ENCODE measurements at places on chromosomes 7 and 10.

DNA sequence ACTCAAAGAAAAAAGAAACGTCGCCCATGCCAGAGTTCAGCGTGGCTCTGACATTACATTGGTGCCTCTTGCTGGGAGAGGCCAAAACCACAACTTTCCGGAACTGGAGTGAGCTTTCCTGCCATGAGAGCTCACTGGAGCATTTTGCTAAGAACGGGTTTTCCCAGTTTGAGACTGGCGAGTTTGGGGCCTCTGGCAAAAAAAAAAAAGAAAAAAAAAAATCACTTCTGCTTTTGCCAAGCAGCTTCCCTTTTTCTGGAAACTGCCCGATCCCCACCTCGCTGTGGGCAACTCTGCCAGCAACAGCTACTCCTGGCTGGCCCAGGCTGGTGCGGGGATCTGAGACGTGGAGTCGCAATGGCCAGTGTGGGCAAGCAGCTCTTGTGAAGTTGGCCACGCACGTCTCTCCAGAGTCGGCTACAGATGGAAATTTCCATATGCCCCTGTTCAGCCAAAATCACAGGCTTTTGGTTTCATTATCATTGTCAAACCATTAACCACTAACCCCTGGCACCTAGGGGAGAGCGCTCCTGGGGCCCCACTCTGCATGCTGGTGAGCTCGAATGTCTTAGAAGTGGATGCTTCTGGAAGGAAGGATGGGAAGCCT, 25.7 kb downstream of the PRKAG2 start:
- peak; percentile 95 for DNase-seq

GRCh38 chr10:98269435-98269912, 1.5 kb upstream of the LOXL4 start:
- DNase-seq, result no peak

GRCh38 chr10:50275650-50276235, 24.4 kb upstream of the ASAH2 start:
- DNase-seq, result peak; percentile 43

DNA sequence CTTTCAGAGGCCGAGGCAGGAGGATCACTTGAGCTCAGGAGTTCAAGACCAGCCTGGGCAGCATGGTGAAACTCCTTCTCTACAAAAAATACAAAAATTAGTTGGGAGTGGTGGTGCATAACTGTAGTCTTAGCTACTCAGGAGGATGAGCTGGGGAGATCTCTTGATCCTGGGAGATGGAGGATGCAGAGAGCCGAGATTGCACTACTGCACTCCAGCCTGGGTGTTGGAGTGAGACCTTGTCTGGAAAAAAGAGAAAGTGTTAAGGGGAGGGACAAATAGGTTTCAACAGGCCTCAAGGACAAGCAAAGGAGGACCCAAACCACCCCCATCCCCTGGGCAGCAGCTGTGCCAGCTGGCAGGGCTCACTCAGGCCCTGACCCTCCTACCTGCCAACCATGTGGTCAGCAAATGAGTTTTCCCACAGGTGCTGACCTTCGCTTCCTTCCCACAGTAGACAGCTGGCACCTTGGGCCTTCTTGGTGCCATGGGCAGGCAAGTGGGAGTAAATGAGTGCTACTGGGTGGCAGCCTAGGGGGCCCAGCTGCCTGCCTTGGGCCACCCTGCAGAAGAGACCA, 5.5 kb upstream of the PNLIPRP2 start:
- no peak for DNase-seq

- DNase-seq, result no peak
Measured at GRCh38 chr7:69180662-69181061, 417.6 kb upstream of the AUTS2 start.

DNA sequence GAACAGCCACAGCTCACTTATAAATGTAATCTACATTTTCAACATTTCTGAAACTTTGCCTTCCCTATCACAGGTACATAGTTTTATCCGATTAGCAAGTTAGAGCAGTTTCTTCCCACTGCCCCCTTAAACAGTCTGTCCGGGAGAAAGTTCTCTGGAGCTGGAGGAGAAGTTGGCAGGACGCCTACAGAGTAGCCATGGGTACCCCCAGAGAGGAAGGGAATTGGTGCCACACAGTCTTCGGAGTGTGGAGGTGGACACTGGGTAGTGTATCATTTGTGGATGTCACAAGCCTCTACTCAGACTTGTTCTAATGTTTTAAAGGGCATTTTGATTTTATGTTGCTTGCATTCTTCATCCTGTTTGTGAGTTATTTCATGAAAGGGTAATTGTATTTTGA, 39.0 kb downstream of the TAF3 start:
- peak; percentile 42 for DNase-seq

DNA sequence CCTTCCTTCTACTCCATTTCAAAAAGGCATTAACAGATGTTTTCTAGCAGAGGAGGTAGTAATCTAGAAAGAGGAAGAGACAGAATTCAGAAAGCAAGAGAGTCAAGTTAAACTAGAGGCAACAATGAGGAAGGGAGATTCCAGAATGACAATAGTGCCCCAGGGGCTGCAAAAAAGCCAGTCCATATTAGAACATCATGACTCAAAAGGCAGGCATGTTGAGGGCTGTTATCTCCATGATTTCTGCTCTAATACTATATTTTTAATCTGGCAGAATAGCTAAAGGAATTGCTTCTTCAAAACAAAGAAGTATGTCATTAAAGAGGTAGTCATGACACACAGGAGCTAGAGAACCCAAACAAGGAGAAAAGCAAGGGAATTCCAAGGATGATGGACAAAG, 599.6 kb downstream of the INHBA start:
- peak; percentile 43 for DNase-seq

- DNase-seq, result no peak
Measured at GRCh38 chr7:142868188-142868985, 13.5 kb downstream of the EPHB6 start.

- no peak for DNase-seq
Measured at GRCh38 chr7:155448632-155449007, 9.3 kb upstream of the EN2 start.

GRCh38 chr10:32929634-32930033, 28.4 kb downstream of the ITGB1 start:
- no peak for DNase-seq

Data from inflammatory macrophage (primary cell).